Stimulated activated CD4-positive, alpha-beta T cell treated with anti-CD3 and anti-CD28 coated beads, Interleukin-4, amount 100 ng/mL, for 48 hours (primary cell): ENCODE measurements at places on chromosomes 11 and 22.

DNA sequence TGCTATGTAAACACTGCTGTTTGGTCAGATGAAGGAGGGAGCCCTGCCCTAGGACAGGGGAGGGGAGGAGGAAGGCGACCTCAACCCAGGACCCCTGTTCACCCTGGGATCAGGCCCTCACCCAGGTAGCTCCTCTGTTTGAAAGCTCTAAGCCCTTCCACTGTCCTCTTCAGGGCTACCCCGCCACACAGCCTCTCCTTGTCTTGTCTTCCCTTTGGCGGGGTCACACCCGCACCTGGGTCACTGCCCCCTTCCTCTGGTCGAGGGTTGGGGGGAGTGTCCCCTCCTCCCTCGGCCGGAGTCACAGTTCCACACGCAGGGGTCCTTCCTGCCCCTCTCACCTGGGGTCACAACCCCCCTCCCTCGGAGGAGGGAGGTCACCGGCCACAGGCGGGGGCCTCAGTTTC is 463 bp upstream of the PTPMT1 start:
- no peak for DNase-seq

- DNase-seq = no peak
Observed at GRCh38 chr22:45159652-45160462, 3.9 kb upstream of the NUP50 start.

GRCh38 chr11:27315836-27316235 is 47.2 kb downstream of the CCDC34 start:
- DNase-seq = no peak

GRCh38 chr11:72111300-72112142 is 974 bp downstream of the ANAPC15 start:
- DNase-seq = no peak

DNA sequence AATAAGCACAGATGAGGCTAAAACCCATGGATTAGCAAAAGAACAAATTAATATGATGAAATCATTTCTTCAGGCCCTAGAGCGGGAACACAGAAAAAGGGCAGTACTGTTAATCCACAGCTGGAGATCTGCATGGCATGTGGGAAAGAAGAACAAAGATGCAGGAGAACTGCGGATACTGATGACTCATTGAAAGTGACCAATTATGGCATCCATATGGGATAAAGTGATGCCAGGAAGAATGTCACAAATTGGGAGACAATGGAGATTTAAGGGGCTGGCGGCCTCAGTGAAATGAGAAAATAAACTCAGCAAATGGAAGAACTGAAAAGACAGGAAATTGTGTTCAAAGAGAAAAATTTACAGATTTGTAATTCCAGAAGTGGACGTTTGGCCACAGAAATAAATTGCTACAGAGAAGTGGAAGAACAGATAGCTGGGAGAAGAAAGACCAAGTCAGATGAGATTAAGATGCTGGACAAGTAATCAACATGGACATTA is 39.4 kb downstream of the SIK3 start:
- no peak for DNase-seq

DNA sequence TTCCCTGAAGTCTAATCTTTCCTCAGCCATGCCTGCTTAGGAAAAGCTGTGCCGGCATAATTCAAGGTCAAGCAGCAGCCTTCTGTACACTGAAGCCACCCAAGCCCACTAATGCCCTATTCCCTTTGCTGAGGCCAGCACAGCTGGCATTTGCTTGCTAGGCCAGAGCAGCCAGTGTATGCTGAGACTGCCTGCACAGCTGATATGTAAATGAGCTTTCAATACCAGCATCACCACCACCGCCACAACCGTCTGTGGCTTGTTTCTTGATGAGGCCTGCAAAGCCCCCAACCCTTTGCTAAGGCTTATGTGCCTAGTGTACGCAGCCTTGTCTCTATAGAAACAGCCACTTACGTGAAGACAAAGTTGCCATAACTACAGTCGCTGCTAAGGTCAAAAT is 56.3 kb upstream of the TNRC6B start:
- DNase-seq = no peak

- DNase-seq = no peak
Observed at GRCh38 chr11:37704791-37705190, 1106.8 kb upstream of the RAG2 start.
